ENCODE measurements at places on chromosomes 16 and 17.

- peak; percentile 71 for DNase-seq
Measured at GRCh38 chr16:87850009-87851006, 19.0 kb downstream of the SLC7A5 start.

GRCh38 chr16:25635454-25635853 lies 56.3 kb upstream of the HS3ST4 start:
- no peak for DNase-seq

DNA sequence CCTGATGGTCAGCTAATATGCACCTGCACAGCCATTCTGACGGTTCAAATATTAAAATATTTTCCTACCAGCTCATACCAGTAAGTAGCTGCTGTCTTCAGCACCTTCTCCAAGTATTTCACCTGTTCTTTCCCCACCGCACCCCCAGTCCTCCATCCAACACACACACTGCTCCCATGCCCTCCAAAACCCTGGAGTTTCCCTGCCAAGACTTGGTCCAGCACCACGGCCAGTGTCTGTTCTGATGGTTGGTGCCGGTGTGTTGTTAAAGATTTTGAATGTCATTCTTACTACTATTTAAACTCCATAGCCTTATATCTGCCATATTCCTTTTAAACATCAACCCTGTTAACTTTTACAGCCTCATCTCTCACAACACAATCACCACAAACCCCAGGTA lies 142.4 kb downstream of the GSG1L start:
- DNase-seq = peak; percentile 17

GRCh38 chr17:55598495-55598894 lies 87.2 kb upstream of the SMIM36 start:
- DNase-seq = no peak

DNA sequence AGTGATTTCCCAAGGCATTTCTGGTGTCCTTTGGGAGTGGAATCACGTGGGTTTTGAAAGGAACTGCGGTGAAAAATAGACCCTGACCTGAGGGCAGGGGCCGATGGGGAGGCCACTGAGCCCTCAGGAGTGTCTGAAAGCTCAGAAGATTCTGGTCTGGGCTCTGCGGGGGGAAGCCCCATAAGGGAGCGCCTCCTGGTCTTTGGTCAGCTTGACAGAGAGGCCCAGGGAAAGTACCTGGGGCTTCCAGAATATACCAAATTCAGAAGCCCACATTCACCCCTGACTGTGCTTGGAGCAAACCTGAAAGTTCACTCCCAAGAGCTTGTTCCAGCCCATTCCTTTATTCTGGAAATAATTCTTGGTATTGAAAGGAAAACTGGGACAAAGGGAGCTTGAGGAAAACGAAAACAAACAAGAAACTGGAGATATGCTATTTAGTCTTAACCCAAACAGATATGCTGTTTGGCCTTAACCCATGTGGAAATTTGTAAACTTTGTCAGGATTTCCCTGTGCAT lies 23.2 kb upstream of the NAGLU start:
- peak; percentile 38 for DNase-seq

DNA sequence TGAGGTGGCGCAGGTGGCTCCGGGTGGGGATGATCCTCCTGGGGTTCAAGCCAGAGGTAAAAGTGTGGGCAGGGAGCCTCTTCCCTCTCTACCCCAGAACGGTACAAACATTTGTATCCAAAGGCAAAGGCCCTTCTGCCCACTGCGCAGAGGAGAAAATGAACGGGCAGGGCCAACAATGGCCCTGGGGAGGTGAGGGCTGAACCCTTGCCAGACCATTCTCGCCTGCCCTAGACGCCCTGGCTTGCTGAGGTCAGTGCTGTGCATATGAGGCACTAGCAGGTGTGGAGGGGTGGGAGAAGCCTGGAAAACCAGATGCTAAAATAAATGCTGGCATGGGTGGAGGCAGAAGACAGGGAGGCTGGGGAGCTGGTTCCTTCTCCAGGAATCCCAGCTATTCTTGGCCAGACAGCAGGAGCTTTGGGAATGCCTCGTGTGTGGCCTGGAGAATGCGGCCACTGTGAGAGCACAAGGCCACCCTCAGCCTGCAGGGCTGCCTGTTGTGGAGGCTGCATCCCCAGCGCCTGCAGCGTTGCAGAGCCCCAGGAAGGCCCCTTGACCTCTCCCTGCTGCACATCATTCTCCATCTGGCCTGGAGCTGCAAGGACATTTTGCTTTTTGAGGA lies 4.5 kb downstream of the C17orf50 start:
- no peak for DNase-seq

DNA sequence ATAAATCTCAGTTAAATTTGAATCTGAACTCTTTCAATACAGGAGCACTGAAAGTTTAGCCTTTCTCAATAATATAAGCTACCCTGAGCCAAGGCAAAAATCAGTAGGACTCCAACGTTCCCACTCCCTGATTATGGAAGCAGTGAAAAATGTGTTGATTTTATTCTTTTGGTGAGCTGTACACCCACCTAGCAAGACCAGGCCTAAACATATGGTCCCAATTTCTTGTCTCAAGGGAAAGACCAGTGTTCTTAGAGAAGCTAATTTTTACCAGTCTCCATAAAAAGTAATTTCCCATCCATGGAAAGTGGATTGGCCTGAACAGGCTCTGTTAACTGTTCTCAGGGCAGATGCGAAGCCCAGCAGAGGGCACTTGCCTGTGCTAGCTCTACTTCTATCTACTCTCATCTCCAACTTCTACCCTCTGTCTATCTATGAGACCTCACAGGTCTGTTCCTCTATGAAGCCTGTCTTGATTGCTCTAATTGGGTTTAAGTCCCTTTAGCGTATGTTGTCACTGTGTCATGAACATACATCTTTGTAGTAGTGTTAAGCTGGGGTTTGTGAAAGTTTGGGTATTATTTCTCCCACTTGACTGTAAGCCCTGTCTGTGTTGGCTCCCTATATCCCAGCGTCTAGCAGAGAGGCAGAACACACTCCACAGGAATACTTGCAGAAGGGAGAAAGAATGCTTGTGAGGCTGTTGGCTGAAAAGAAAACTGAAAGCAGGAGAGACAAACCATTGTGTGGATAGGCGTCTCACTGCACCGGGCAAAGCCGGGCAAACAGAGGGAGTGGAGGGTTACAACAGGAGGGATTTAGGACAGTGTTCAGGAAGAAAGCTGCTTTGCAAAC lies 167.1 kb upstream of the MAF start:
- DNase-seq = no peak

DNA sequence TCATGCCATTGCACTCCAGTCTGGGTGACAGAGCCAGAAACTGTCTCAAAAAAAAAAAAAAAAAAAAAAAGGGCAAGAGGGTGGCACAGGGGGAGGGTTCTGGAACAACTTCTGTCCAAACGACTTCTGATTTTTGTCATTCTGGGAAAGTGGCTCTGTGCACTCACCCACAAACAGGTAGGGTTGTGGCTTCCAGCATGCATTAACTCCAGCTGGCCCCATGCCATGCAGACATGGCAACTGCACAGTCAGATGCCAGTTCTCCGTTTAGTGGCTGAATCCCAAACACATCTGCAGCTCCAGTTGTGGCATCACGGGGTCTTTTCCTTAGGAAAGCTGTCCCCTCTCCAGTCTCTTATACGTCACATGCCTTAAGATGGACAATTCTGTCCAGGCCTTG lies 30.3 kb downstream of the B4GALNT2 start:
- DNase-seq = no peak
